ENCODE measurements at places on chromosomes 5 and 9.

GRCh38 chr5:151137067-151137825 is 20.3 kb downstream of the ANXA6 start:
- H3K4me1 ChIP-seq: peaks cover 7% of the 10 kb centered on the region
- no peaks in the 10 kb centered on the region for H3K27me3 ChIP-seq
- H3K4me3 ChIP-seq: no peak overlapping the region
- no peak overlapping the region for H3K27ac ChIP-seq
- no peak for DNase-seq
- peaks cover 27% of the 10 kb centered on the region for H3K36me3 ChIP-seq

- peak overlapping the region; percentile 88 for H3K27ac ChIP-seq
- H3K27me3 ChIP-seq: no peaks in the 10 kb centered on the region
Observed at GRCh38 chr5:68436686-68437520, 221.3 kb downstream of the PIK3R1 start.

GRCh38 chr9:366620-367019 is 152.0 kb downstream of the DOCK8 start:
- H3K4me3 ChIP-seq: no peak overlapping the region
- H3K27ac ChIP-seq: no peak overlapping the region
- DNase-seq: peak; percentile 80
- H3K4me1 ChIP-seq: peaks cover 5% of the 10 kb centered on the region
- no peaks in the 10 kb centered on the region for H3K36me3 ChIP-seq

DNA sequence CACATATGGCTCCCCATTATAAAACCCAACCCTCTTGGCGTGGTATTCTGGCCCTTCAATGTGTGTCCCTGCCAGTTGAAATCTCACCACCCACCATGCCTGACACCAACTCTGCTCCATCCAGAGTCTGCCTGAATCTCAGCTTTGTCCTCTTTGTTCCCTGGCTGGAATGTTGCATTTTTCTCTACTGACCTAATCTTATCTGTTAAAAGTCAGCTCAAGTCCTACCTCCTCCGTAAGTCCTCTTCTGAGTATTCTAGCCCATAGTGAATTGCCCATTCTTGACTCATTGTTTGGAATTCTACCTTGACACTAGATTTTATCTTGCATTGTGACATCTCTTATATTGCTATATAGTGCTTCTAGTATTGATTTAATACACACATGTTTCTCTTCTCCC is 207.1 kb upstream of the VLDLR start:
- H3K27me3 ChIP-seq: no peaks in the 10 kb centered on the region
- H3K4me3 ChIP-seq: no peak overlapping the region
- peaks cover 10% of the 10 kb centered on the region for H3K4me1 ChIP-seq
- H3K27ac ChIP-seq: peak overlapping the region; percentile 51

GRCh38 chr9:70485273-70485858 is 70.9 kb upstream of the KLF9 start:
- H3K27me3 ChIP-seq: no peaks in the 10 kb centered on the region
- H3K27ac ChIP-seq: no peak overlapping the region
- H3K36me3 ChIP-seq: no peaks in the 10 kb centered on the region
- H3K4me1 ChIP-seq: no peaks in the 10 kb centered on the region
- DNase-seq: no peak

- peaks cover 2% of the 10 kb centered on the region for H3K4me1 ChIP-seq
- H3K27ac ChIP-seq: no peak overlapping the region
- no peaks in the 10 kb centered on the region for H3K27me3 ChIP-seq
- DNase-seq: no peak
- no peaks in the 10 kb centered on the region for H3K36me3 ChIP-seq
- no peak overlapping the region for H3K4me3 ChIP-seq
Observed at GRCh38 chr5:74428275-74428674, 212.3 kb downstream of the ENC1 start.

- no peaks in the 10 kb centered on the region for H3K27me3 ChIP-seq
- no peak overlapping the region for H3K4me3 ChIP-seq
- no peaks in the 10 kb centered on the region for H3K36me3 ChIP-seq
- H3K4me1 ChIP-seq: no peaks in the 10 kb centered on the region
Observed at GRCh38 chr5:16913187-16914107, 22.6 kb downstream of the MYO10 start.

GRCh38 chr9:31912636-31913035 is 471.8 kb upstream of the ACO1 start:
- no peaks in the 10 kb centered on the region for H3K4me1 ChIP-seq
- H3K27ac ChIP-seq: no peak overlapping the region
- no peak overlapping the region for H3K4me3 ChIP-seq
- H3K36me3 ChIP-seq: no peaks in the 10 kb centered on the region
- no peak for DNase-seq
